Inflammatory macrophage (primary cell): ENCODE measurements at places on chromosomes 5 and 9.
A peak's percentile ranks its signal among the peaks of the same experiment; 100 is the strongest.

- no peak for DNase-seq
Observed at GRCh38 chr9:19156805-19157204, 29.5 kb upstream of the PLIN2 start.

GRCh38 chr5:37549411-37549810 is 170.3 kb downstream of the WDR70 start:
- DNase-seq = no peak

DNA sequence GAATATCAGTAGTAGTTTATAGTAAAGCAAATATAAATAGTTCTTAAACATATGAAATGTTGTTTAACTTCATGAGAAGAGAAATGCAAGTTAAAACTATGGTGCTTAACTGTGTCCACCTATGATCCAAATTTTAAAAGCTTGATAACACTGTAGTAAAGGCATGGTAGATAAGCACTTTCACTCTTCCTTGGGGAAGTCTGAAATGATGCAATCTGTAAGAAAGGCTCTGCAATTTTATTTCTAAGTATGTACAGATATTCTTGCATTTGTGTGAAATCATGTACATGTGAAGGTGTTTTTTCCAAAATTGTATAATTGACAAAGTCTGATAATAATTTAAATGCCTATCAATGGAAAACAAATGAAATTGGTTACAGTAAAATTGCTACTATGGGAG is 66.9 kb downstream of the SYK start:
- peak; percentile 34 for DNase-seq

GRCh38 chr9:123378025-123378424 is 22.0 kb downstream of the CRB2 start:
- no peak for DNase-seq

GRCh38 chr9:115694014-115694413 is 459.6 kb upstream of the PAPPA start:
- DNase-seq = no peak
